Renal cortical epithelial cell (primary cell): ENCODE measurements at places on chromosomes 6 and 20.
A peak's percentile ranks its signal among the peaks of the same experiment; 100 is the strongest.

DNA sequence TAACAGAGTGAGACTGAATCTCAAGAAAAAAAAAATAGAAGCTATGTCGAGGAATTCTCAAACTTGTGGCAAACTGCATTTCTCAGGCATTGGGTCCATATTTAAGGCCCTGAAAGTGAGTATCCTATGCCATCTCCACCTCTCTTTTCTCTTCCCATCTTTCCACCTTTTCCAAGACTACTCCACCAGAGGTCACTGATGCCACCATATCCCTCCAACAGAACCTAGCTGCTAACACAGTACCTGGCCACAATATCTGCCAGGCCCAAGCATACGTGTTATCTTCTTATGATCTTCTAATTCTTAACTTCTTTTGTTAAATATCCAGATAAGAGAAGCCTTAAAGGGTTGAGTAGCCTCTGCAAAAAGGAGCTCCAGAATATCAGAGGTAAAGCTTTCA, 8.2 kb upstream of the ADGRF4 start:
- no peak for DNase-seq

- DNase-seq = no peak
Measured at GRCh38 chr20:47118641-47119040, 224.0 kb downstream of the EYA2 start.

DNA sequence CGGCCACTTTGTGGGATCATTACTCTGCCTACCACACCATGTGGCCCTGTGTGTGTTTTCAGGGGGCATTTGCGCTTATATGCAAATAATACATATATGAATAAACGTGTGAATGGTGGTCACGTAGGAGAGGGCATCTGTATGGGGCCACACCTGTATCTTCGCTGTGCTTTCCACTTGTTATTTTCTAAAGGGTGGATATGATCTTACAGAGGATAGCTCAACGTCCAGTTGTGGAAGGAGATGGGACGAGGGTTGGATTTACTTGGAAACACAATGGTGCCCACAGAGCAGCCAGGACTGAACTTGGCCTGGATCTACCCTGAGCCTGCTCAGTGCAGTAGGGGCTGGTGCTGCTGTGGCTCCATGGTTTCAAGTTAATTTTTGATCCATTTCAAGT, 93.3 kb downstream of the YTHDF1 start:
- no peak for DNase-seq

GRCh38 chr20:22426772-22427171, 157.6 kb downstream of the FOXA2 start:
- DNase-seq = no peak

GRCh38 chr20:40954521-40955165, 74.0 kb upstream of the TOP1 start:
- no peak for DNase-seq

DNA sequence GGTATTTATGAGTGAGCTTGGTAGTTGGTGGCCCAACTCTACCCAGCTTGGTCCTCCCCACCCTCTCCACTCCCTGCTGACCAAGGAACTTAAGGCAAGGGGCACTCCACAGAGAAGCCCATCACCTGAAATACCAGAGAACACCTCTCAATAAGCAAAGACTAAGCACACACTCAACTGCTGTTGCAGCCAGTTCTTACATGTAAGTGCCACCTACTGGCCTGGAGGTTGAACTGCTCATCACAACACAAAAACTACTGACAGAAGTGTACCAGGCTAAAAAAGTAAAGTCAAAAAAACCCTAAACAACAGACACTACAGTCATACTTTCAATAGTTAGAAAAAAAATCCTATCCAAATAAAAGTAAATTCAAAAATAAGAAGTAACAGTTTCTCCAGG, 146.2 kb downstream of the FAM83B start:
- DNase-seq = no peak

DNA sequence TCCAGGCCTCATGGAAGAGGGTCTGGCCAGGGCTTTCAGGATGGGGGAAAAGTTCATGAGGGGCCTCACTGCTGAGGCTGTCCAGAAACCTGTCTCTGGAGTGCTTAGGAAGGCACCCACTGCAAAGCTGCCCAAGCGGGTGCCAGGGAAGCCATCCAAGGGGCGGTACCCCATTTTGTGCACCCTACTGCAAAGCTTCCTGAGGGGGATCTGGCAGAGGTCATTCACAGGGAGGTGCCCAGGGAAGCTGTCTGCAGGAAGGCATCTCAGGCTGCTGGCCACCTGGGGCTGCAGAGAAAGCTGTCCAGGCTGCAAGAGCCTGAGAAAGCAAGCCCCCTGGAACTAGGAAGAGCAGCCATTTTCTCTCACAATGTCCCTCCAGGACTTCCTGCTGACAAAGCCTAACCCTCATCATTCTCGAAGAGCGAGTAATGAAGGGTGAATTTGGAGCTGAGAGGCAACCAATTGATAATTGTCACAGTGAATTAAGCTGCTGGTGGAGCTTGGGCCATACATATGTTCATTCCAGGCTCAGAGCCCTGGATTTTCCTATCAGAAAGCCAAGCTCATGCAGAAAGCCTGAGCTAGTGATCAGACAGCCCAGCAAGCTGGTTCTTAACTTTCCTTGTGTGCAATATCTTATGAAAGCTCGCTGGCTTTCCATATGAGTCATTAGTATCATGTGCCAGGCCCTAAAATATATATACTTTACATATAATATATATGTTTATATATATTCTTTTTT, 62.2 kb upstream of the SLC22A16 start:
- no peak for DNase-seq

DNA sequence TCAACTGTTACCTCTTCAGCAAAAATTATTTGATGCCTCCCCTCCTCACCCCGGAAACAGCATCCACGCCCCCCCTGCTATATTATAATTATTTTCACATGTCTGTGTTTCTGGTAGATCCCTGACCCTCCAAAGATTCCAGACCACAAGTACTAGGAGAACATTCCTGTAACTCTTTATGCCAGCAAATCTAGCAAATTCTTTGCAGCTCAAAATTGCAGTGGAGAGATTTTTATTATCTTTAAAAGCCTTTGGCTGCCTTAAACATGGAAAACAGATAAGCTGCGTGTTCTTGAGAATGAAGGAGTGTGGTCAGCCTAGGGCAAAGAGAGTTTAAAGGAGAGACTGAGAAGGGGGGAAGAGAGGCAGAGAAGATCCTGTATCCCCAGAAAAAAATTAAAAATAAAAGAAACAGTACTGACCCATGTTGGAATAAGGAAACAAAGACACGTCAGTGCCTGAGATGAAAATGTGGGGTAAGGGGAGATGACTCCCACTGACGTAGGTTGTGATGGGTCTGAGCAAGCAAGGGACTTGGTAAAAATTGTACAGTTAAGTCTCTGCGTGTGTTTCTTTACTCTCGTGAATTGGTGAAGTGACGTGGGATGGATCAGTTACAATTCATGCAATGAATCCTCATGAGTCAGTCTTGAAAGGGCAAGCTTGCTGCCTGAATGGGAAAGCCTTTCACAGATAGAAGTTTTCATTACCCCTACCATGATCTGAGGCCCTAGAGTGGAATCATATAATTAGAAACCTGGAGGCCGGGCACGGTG, 8.3 kb downstream of the ID4 start:
- DNase-seq = no peak

DNA sequence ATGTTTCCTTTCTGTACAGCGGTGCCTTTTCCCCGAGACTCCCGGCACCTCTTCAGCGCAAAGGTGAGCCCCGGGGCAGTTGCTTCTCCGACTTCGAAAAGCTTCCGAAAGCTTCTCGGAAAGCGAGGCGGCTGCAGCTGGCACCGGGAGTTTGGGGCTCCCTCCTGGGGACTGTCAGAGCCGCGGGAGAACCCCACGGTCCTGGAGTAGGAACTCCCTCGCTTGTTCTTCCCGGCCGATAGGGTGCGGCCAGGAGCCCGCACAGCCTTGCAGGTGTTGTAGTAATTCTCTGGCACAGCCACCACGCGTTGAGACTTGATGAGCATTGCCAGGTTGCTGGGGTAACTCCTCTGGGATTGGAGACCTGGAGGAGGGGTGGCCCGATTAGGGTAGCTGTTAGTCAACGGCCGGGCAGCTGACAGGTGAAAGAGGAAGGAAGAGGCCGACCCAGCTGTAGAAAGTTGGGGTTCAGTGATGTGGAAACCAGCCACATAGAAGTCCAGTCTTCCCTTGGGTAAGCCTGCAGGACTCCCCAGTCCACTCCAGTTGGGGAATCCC, 721 bp downstream of the KDM1B start:
- DNase-seq = peak; percentile 70

GRCh38 chr6:104711371-104711770, 148.3 kb downstream of the HACE1 start:
- DNase-seq = peak; percentile 91

DNA sequence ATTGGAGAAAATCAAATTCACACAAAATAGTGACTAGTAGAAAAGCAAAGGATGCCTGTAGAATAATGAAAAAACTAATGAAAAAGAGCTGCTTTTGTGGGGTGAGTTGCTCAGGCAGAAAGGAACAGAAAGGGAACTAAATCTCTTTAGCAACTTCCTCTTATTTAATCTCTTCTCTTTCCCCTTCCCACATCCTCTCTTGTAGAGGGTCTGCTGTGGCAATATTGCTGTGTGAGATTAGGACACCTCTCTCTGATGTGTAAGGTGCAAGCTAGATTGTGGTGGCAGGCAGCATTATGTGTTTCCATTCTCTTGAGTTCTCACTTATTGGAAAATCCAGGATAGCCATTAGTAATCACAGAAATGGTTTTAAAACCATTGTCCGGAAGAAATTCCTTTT, 49.7 kb downstream of the SYNE1 start:
- no peak for DNase-seq

DNA sequence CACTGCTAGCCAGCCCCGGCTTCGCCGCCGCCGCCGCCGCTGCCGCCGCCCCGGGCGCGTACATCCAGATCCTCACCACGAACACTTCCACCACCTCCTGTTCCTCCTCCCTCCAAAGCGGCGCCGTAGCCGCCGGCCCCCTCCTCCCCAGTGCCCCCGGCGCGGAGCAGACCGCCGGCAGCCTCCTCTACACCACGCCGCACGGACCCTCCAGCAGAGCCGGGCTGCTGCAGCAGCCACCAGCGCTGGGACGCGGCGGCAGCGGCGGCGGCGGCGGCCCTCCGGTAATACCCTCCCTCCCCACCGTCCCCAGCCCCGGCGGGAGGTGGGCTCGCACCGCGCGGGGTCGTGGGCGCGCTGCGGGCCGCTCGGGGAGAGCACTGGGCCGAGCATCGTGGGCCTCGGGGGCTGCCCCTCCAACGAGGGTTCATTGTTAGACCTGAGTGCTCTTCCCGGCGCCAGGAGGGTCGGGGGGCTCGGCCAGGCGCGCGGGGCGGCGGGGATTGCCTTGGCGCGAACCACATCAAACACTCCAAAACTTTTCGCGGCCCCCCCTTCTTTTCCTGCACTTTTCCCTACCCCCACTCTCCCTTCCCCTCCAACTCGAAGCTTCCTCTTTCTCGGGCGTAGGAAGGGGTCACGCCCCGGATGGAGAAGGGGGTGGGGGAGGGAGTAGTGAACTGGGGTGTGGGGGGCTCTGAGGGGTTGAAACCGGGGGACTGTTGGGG, 827 bp downstream of the E2F3 start:
- DNase-seq = no peak

- no peak for DNase-seq
Measured at GRCh38 chr6:37922563-37922962, 103.0 kb downstream of the ZFAND3 start.

DNA sequence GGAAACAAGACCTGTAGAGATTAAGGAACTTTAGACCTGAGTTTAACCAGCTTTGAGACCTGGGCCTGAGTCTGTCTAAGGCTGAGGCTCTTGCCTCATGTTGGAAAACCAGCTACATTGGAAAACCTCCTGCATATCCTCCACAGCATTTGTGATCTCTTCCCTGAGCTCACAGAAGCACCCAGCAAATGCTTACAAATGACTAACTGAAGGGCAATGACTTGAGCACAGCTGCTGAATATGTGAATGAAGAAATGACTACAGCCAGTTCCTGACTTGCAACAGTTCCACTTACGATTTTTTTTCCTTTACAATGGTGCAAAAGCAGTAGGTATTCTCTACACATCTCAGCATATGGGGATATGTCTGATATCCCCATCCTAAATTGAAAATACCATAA, 112.4 kb upstream of the RREB1 start:
- no peak for DNase-seq

DNA sequence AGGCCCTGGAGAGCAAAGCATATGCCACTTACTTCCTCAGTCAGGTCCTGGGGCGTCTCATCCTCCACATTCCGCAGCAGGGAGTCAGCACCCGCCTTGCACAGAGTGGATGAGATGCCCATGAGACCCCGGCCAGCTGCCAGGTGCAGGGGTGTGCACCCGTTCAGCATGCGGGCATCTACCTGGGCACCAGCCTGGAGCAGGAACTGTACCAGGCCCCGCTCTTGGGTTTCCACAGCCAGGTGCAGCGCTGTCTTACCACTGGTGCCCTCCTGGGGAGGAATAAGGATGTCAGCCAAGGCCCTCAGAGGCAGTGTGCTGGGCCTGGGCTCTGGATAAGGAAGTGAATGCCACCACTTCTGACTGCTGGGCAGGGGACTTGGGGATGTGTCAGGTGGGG, 2.7 kb upstream of the SLC35B2 start:
- DNase-seq = no peak

GRCh38 chr6:163457637-163458561, 43.4 kb downstream of the QKI start:
- peak; percentile 94 for DNase-seq

DNA sequence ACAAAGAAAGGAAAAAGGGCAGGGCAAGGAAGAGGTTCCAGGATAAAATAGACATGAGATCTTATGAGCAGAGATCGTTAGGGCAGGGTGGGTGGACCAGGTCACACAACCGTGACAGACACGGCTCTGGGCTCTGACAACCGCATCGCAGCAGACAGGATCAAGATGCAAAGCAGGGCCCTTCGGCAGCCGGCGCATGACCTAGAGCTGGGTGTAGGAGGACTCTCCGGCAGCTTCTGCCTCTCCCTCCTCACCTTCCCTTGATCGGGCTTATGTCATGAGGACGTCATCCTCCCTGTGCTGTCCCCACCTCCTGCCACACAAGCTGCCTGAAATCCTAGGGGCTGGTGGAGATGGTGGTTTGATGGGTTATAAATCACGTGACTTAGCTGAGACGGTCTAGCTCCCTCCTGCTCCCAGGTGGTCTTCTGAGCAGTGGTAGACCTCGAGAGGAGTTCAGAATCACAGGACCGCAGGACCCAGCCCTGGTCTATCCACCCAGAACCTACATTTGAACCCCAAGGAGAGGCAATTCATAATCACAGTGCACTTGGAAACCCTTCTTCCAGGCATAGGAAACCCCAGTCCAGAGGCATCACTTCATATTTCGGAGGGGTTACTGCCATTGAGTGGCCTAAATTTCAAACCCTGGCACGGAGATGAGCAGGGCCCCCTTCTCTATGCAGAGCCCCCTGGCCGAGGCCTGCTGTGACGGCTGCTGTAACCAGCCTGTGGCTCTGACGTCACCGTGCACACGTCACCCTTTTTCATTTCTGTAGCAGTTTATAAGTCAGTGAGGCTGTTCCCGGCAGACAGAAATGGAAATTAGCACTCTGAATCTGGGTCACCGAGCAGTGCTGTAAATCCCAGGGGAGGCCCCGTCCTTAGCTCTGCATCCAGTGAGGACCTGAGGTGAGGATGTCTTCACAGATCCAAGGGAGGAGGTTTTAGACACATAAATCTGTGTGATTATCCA, 8.7 kb upstream of the CCR6 start:
- no peak for DNase-seq
